Fibroblast of skin of right quadriceps (primary cell): ENCODE measurements at places on chromosomes 1 and 21.
A peak's percentile ranks its signal among the peaks of the same experiment; 100 is the strongest.

DNA sequence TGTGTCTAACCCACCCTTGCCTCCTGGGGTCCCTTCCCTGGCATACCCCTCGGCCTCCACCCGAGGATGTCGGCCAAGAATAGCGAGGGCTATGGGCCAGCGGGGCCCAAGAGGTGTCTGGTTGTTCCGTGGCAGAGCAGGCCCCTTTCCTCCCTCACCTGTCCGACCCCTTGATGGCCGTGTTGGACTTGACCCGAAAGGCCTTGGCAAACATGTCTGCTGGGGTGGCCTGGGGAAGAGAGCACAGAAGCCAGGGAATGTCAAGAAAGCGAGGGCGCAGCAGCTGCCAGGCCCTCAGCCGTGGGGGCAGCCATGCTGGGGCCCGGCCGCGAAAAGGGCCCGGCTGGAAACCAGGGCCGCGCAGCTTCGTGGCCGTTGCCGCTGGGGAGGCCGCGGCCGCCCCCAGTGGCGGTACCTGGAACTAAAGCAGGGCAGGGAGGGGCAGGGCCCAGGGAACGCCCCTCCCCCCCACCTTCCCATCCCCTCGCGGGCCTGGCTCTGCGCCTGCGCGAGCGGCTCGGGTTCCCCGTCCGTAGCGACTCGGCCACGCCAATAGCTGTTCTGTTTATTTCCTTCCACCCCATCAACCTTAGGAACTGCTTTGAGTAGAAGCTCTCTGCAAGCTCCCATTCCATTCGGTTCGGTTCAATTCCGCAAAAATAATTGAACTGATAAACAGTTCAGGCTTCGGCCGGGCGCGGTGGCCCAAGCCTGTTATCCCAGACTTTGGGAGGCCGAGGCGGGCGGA is at the start of gene EIF2D:
TSS of gene EIF2D (minus strand) at position 337 of the 748 bp plus-strand sequence. CDS start at position 214, 123 bp downstream.
- peak; percentile 93 for DNase-seq

- DNase-seq, result peak; percentile 21
These were observed 99.2 kb downstream of the LHX8 start for GRCh38 chr1:75233302-75233929.

GRCh38 chr1:53740621-53741105 is 1.7 kb upstream of the GLIS1 start:
- DNase-seq, result peak; percentile 82

GRCh38 chr21:25710550-25710949 is 24.2 kb downstream of the ATP5PF start:
- DNase-seq, result no peak

DNA sequence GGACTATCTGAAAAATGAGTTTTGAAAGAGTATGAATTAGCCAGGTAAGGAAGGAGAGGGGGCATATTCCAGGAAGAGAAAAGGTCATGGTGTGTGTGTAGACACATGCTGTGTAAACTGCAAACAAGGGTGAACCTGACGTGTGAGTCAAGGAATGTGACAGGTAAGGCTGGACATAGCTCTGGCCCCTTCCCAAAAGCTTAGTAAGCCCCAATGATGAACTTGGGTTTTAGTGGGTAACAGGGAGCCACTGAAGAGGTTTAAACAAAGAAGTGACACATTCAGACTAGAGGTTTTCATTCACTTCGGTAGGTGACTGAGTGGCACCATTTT is 36.7 kb downstream of the EGLN1 start:
- DNase-seq, result no peak

- DNase-seq, result no peak
These were observed 1.1 kb downstream of the ITLN1 start for GRCh38 chr1:160883581-160884513.

DNA sequence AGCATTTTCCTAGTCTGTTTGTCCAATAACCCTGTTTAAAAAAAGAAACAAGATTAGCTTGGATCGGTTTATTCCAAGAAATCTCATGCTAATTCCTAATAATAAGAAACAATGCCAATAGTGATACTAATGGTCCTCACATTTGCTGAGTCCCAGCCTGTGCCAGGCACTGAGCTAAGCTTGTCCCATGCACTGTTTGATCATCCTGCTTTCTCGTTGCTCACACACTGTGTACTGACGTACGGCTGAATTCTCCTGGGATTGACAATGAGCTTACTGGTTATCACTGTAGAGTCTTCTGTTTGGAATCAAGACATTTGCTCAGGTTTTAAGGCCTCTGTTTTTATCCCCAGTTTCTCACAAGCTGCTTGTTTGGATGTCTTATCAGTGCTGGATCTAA is 71.1 kb downstream of the CACNA1E start:
- DNase-seq, result no peak

- DNase-seq, result no peak
These were observed 13.1 kb upstream of the LHX4 start for GRCh38 chr1:180217006-180217405.

DNA sequence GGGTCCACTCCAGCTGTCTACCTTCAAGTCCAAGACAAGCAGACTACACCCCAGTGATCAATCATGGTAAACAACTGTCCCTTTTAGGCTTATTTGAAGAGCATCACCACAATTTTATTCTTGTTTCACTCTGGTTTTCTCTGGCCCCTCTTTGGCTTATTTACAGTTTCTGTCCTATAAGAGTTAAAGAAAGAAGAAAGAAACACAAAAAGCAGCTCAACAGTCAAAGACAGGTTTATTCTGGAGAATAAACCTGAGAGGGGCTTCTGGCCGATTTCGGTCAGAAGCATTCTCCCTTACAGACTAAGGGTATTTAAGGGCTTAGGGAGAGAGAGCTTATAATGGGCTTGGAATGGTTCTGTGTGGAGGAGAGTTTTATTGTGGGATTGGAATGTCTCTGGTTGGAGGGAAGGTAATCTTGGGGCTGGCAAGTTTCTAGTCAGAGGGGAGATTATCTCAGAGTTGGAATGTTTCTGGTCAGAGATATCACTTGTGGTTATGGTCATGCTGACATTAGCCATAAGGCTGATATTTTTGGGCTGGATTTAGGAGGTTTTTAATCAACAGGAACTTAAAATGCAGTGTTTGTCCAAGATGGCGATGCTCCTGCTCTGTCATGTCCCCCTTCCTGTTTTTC is 161.0 kb downstream of the URB2 start:
- DNase-seq, result no peak

DNA sequence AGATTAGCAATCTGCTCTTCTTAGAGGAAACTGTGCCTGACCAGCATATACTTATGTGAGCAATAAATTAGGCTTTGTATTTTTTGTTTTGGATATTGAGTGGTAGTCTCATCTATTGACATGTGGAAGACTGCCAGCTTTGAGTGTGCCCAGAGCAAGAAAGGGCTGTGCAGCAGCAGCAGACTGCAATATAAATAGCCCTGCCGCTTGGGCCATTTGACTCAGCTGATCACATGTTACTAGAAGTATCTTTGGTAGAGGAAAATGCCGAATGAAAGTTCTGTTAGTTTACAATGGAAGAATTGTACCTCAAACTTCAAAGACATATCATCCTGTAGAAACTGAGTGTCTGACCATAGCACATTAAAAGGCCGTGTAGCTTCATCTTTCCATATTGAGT is 9.1 kb upstream of the PSMB2 start:
- DNase-seq, result no peak

GRCh38 chr1:224262373-224263054 is 67.5 kb downstream of the NVL start:
- DNase-seq, result no peak

DNA sequence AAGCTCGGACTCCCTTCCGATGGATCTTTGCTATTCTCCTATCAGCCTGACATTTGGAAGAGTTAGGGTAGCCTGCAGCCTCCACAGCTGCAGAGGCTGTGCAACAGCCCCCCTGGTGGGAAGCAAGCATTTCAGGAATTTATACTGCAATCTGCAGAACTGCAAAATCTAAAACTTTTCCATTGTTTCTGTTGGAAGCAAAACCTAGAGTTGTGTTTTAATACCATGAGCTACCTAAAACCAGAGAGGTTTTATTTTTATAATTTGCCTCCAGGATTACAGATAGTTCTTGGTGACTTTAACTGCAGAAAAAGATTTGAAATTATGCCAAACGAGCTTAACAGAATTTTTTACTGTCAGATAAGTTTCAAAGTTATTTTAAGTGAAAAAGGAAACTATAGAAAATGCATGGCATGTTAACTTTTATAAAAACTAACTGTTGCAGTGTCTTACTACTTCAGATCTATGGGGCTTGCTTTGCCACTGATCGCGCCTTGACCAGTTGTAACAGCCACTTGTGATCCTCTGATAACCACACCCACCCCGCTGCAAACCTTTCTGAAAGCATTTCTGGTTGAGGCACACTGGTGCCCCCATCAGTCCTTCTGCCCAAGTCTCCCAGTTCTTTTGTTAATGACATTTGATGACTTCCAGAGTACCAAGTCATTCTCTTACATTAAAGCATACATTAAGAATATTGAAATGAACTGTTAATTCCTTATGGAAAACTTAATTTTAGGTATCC is 64.8 kb downstream of the PRDM2 start:
- peak; percentile 68 for DNase-seq

- no peak for DNase-seq
These were observed 6.4 kb upstream of the PCBP3 start for GRCh38 chr21:45636951-45637646.

DNA sequence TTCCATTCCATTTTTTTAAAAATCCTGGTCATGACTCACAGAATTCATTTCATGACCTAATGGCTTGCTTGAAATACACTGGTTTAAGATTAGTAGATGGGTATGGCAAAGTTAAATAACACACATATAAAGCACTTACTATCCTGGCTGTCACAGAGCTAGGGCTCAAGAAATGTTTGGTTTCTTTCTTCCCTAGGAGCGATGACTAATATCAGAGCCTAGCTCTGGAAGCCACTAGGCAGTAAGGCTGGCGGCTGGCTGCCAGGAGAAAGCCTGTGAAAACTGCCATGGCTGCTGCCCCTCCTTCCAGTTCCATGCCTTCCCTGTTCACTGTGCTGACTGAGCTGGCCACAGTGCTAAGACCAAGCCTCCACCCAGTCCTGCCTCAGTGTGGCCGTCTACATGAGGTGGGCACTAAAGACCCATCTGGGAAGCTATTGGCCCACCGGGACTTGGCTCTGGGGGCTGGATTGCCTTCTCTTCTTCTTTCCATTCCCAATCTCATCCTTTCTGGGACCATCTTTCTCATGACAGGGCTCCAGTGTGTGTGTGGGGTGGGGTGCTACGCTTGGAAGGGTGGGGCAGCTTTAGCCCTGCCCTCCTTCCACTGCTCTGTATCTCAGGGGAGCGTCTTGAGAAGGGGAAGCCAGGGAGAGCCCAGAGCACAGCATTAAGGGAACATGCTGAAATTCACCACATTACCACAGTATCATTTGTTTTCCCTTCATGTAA is 10.8 kb upstream of the ASCL5 start:
- DNase-seq, result peak; percentile 90

GRCh38 chr21:34105947-34106541 is 32.7 kb downstream of the MRPS6 start:
- DNase-seq, result no peak

GRCh38 chr1:7993593-7994479 is 32.3 kb downstream of the ERRFI1 start:
- DNase-seq, result peak; percentile 87

DNA sequence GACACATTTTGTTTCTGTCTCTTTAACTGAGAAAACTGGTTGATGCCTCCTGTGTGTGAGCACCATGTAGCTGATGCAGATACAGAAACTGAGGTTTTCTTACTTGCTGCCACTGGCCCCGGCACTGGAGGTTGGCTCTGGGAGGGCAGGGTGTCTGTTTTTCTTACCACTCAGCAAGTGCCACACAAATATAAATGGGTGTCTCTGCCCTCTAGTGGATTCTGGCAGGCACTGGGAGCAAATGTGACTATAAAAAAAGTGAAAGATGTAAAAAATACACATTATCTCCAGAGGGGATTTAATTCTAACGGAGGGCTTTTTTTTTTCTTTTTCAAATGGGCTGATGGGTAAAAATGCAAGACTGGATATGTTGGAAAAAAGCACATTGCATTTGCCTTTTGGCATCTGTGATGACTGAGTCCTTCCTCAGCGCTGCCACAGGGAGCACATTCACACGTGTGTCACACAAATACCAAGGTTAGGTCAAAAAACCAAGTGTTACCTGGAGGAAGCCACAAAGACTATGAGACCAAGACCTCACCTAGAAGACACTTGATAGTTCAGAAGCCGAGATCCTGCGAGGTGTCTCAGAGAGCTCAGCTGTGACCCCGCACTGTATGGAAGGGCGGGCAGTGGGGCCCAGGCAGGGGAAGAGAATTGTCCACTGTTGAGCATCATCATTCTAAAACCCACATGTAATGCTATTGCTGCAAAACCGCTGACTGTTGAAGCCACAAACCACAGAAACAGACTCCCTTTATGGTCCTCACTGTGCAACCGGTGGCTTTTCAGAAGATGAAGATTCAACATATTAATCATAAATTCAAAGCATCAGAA is 18.9 kb downstream of the PGBD2 start:
- DNase-seq, result peak; percentile 71

DNA sequence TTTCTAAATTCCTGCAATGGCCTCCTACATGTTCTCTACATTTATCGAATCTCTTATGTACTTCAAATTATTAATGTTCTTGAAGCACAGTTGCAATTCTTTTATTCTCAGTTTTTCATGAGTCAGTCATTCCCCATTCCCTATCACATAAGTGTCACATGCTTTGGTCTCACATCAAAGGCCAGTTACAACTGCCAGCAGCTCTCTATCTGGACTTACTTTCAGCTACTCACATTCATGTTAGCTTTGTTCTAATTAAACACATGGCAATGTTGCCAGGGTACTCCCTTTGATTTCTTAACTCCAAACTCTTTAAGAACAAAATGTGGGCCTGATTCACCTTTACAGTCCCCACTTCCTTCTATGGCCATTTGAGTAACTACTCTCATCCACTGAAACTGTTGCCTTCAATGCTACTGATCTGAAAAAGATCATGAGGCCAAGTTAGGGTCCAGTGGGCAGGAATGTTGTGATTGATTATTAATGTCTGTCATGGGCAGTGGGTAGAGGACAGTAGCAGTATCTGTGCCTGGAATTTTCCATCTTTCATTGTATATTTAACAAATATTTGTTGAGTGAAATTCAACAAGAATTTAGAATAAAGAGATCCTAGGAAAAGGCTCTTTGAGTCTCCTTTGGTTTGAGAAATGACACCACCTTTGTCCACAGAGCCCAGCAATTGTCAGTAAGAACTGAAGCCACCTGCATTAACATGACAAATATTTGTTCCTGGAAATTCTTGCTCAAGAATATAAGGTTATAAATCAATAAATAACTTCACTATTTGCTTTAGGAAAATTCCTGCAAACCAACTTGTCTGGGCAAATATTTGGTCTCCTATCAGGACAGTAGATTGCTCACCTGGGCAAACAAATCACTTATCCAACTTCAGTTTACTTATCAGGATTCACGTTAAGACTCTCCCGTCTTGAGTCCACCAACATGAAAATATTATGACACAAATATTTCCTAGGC is 153.6 kb upstream of the SAMSN1 start:
- no peak for DNase-seq

DNA sequence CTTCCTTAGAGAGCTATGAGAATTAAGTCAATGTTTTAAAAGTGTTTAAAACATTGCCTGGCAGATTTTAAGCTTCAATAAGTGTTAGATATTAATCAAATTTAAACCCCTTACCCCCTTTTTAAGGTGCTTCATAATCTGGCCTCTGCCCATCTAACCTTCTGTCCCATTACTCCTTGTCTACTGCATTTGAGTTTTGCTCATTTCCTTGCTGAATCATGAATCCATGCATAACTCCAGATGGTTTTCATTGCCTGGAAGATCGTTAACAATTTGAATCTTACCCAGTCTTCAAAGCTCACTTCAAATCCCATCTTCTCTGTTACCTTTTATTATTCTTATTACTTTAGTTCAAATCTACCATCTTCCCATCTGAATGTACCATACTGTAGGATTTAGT is 4.6 kb downstream of the HJV start:
- peak; percentile 58 for DNase-seq
